ENCODE measurements at places on chromosomes 7 and 10.
A peak's percentile ranks its signal among the peaks of the same experiment; 100 is the strongest.

DNA sequence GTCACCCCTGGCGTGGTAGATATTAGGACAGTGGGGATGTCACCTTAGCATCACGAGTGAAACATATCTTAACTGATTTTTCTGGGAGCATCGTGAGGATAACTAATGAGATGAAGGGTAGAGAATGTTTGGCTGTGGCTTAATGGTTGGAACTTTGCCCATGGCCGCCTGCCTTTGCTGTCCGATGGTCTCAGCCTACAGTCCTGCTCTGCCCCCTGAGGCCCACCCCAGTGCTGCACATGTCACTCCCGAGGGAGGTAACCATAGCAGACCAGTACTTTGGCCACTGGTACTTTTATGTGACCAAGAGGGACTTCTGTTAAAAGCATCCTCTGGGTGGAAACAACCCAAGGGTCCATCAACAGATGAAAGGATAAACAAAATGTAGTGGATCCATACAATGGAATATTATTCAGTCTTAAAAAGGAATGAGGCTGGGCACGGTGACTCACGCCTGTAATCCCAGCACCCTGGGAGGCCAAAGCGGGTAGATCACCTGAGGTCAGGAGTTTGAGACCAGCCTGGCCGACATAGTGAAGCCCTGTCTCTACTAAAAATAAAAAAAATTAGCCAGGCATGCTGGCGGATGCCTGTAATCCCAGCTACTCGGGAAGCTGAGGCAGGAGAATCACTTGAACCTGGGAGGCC, 58.4 kb downstream of the TACR2 start:
- DNase-seq = no peak

- no peak for DNase-seq
Measured at GRCh38 chr10:129912986-129913695, 50.9 kb downstream of the EBF3 start.

- no peak for DNase-seq
Measured at GRCh38 chr7:41122256-41122987, 580.5 kb downstream of the INHBA start.

GRCh38 chr10:110445871-110446270, 51.8 kb upstream of the DUSP5 start:
- DNase-seq = no peak

DNA sequence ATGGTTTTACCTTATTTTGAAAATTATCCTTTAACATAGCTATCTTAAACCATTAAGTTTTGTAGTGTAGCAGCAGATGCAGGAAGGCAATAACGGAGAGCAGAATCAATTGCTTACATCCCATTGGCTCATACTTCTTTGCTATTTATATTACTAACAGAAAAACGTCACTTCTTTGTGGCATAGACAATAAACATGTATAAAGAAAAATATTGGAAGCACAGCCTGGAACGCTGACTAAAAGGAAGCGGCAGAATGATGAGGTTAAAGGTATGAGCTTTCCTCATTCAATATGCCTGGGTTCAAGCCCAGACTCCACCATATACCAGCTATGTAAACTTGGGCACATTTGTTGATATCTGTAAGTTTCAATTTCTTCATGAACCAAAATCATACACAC, 24.0 kb upstream of the BMPER start:
- no peak for DNase-seq

- DNase-seq = no peak
Measured at GRCh38 chr10:105146436-105146835, 505.3 kb downstream of the SORCS3 start.

GRCh38 chr7:94400022-94400421, 5.3 kb downstream of the COL1A2 start:
- no peak for DNase-seq

DNA sequence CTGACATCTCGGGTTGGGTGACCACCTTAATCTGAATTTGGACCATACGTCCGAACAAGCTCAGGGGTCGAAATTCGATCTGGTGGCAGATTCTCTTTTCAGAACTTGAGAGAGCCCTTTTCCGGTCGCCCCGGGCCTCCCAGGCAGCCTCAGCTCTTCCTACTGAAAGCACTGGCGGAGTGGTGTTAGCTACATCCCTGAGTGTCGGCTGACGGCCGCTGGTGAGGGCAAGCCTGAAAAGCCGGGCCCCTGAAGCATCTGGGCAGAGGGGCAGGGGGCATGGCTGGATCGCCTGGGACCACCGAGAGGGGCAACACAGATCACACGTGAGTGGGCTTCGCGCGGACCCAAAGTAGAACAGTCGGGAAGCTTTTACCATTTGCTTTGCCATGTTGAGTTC, 116.1 kb downstream of the SMURF1 start:
- DNase-seq = no peak

DNA sequence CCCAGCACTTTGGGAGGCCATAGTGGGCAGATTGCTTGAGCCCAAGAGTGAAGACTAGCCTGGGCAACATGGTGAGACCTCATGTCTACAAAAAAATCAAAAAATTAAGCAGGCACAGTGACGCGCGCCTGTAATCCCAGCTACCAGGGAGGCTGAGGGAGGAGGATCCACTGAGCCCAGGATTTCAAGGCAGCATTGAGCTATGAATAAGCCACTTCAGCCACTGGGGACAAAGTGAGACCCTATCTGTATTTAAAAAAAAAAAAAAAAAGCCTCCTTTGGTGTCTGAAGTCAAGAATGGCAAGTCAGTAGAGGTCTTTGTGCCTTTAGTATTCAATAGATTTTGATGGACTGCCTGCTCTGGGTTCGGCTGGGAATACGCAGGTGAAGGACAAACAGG, 85.7 kb downstream of the RALA start:
- no peak for DNase-seq

- peak; percentile 44 for DNase-seq
Measured at GRCh38 chr10:123512901-123513775, 153.0 kb upstream of the GPR26 start.

DNA sequence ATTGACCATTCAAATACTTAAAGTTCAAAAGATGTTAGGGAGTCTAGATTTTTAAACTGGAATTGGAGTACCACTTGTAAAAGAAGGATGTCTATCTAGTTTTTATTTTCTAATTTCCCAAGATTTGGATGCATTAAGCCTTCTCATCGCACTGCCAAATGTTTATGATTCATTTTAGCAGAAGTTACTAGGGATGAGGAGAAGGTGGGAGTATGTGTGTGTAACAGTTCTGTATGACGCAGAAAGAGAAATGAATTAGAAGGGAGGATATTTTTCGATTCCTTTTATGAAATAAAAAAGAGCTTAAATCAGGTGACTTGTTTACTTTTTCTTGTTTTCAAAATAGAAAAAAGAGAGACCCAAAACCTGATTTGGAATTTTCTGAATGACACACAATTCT, 6.8 kb upstream of the SLK start:
- DNase-seq = no peak

DNA sequence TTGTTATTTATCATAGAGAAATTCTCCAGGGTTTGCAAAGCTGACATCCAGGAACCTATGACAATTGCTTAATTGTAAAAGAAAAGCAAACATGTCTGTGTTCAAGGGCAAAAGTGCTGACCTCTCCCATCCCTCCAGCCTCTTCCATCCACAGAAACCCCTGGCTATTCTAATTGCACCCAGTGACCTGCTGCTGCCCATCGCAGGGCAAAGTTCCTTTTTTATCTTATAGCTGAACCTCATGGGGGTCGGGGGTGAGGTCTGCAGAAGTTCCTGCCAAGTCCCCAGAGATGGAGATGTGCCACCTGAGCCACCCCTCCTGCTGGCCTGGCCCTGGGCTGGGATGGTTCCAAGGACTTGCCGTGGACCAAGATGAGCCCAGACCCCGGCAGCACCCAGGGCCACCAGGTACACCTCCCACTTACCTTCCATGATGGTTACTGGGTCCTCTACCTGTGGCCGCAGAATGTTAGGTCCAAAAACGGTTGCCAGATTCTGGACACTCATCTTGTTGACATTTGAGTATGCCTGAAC, 146.5 kb downstream of the MAPK8 start:
- no peak for DNase-seq

DNA sequence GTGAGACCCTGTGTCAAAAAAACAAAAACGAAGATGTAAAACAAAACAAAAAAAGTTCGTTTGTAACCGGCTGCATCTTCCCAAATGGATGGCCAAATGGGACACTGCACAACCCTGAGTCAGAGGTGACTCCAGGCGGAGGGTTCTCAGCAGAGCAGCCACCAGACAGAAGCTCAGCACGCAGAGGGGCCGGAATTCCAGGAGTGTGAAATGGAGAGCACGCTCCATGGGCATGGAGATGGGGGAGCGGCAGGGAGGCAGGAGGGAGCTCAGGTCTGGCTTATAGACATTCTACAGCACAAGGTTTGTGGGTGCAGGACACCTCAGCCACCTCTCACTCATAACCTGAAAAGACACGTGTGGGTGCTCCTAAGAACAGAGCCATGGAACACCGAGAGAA, 227.0 kb downstream of the MAD1L1 start:
- no peak for DNase-seq

DNA sequence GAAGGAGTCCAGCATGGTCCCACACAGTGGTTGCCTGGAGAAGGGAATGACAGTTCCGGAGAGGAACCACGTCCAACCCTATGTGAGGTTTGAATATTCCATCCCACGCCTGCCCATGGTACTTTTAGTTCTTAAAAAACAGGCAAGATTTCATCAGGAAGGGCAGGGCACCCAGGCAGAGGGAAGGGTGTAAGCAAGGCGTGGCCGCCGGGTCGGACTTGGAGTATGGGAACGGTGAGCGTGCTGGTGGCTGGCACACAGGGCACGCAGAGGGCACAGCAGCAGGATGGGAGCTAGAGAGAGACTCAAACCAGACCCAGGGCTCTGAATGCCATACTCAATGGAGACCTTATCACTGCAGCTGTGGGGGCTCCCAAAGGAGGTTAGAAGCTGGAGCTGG, 34.3 kb downstream of the FAM53B start:
- DNase-seq = no peak

- peak; percentile 37 for DNase-seq
Measured at GRCh38 chr7:70193514-70193913, 595.2 kb downstream of the AUTS2 start.

DNA sequence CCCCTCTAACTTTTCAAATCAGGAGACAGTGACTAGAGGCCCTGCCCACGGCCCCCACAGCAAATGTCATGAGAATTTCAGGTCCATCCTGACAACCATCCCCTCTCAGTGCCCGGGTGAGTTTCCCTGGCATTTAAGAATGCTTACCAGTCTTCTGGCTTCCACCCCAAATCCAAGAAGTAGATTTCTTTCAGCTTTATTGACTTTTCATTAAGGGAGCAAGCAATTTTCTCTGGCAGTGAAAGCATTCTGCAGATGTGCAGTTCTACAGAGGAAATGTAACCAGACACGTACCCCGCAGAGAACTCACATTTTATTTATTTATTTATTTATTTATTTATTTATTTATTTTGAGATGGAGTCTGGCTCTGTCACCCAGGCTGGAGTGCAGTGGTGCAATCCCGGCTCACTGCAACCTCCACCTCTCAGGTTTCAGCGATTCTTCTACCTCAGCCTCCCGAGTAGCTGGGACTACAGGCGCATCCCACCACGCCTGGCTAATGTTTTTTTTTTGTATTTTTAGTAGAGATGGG, 120.9 kb upstream of the KCTD7 start:
- DNase-seq = no peak

DNA sequence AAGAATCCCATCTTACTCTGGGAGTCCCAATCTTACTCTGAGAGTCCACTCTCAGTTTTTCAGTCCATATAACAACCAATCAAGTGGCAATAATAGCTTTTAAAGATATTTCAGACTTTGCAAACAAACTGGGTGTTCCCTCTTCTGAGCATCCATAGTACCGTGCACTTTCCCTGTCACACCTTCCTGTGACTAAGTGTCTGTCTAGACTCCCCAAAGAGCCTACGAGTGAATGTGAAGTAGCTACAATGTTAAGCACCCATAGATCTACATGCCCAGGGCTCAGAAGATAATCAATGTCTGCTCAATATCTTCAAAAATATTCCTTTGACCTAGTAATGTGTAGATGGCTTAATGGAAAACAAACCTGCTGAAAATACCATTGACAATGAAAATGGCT, 95.6 kb upstream of the ASAH2 start:
- DNase-seq = no peak

GRCh38 chr10:97096261-97097083, 89.3 kb downstream of the SLIT1 start:
- DNase-seq = no peak

DNA sequence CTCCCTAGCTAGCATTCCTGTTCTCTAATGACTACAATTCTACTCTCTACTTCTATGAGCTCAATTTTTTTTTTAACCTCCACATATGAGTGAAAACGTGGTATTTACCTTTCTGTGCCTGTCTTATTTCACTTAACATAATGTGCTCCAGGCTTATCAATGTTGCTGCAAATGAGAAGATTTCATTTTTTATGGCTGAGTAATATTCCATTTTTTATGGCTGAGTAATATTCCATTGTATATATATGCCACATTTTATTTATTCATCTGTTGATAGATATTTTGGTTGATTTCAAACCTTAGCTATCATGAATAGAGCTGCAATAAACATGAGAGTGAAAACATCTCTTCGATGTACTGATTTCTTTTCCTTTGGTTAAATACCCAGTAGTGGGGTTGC, 159.6 kb upstream of the TPK1 start:
- DNase-seq = no peak

DNA sequence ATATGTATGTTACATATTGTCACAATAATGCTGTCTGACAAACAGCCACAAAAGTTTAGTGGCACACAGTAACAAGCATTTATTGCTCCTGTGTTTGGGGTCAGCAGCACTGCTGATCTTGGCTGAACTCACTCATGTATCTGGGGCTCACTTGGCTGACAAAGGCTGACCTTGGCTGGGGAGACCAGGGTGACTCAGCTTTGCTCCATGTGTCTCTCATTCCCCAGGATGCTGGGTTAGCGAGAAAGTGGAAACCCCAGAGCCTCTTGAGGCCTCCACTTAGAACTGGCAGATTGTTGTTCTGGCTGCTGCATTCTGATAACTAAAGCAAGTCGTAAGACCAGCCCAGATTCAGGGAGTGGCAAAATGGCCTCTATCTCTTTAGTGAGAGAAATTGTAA, 217.3 kb upstream of the HABP2 start:
- peak; percentile 31 for DNase-seq

GRCh38 chr10:6045878-6046772, 16.0 kb downstream of the IL2RA start:
- DNase-seq = no peak
